ENCODE measurements at places on chromosomes 5 and 9. TPM values are rescaled to one million over a fixed set of nuclear protein-coding genes. Genes with fewer than 3 reads are reported as not detected.
A peak's percentile ranks its signal among the peaks of the same experiment; 100 is the strongest.

CDK5RAP2 gene
- 36.5 TPM for total RNA-seq

PCDHA10 gene
- not detected for total RNA-seq

VCP gene
- 206 TPM for total RNA-seq

NR4A3 gene
- total RNA-seq: not detected

GRCh38 chr9:124696101-124696500, 75.0 kb downstream of the NR6A1 start:
- no peak for DNase-seq

GRCh38 chr5:6861667-6862066, 148.4 kb downstream of the TENT4A start:
- DNase-seq: no peak

DNA sequence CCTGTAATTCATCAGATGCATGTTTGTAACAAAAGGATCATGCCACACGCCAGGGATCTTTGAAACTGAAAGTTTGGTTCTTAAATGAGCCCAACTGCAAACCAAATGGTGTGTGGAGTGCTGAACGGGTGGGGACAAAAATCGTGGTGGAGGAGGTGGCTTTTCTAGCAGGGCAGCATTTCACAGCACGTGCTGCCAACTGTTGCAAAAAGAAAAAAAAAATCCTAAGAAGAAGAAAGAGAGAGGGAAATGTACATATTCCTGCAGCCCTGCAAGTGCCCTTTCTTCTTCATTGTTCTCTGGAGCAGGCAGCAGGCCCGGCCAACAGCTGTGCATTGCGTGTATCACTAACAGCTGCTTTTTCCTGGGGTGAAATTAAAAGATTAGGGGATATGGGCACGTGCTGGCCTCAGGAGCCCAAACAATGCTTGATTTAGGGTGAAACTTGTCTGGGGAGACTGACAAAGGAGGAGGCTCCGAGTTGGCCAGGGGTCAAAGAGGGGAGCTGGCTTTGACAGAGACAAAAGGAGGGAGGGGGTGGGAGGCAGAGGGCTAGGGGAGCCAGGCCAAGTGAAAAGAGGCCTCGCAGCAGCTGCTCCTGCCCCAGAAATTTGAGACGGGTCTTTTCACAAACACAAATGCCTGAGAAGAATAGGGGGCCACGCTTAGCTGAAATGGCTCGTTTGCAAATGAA, 73.0 kb downstream of the GADD45G start:
- DNase-seq: no peak

DNA sequence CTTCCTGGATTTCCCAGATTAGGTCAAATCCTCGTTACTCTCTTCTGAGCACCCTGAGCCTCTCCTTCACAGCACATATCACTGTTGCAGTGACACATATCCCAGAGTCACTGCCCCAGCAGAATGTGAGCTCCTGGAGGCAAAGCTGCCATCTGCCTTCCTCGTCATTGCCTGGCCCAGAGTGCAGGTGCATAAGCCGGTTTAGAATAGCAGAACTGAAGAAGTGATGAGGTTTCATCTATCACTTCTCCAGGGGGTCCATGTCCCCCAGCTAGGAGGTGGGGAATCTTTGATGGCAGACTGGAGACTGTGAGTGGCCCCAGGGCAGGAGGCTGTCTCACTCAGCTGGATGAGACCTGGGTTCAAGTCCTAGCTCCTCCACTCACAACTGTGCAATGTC, 25.8 kb downstream of the NIPAL4 start:
- no peak for DNase-seq

DNA sequence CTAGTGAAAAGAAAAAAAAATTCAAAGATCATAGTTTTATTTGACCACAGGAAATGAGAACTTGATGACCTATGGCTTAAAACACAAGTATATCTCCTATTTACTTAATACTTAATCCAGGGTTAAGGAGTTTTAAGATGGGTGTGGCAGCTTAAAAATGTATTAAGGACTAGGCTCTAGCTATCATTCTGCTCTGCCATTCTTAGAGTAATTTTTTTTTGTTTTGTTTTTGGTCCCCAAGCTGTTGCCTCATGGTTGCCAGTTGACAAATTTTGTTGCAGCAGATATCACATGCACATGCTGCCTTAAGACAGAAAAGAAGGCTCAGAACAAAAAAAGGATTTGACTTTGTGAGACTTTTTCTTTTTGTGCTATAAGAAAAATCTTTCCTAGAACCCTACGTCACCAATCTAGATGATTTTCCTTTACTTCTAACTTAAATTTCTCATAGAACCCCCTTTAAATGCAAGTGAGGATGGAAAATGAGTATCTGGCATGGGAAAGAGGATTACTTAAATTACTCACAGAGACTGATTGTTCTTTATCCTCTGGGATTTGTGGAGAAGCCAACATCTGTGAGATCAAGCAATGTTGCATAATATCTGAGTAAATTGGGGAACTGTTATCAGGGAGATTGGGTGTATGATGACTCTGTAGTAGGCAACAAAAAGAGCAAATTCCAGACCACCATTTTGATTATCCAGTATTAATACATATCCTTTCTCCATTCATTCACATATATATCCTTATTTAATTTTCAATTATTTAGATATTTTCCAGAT, 364.7 kb upstream of the CD180 start:
- no peak for DNase-seq

DNA sequence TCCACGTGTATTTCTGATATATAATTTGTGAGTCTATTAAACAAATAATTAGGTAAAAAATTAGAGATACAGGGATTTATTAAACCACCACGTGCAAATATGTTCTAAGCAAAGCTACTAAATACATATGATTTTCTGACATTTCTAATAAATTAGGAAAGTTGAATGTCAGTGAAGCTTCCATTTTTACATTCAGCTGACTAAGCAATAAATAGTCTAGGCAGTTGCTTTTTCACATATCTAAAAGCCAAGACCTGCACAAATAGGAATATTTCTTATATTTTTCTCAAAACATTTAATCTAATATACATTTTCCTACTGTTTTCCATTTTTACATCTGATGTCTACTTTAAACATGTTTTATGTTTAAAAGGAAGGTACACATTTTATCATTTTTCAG, 322.6 kb upstream of the EFNA5 start:
- no peak for DNase-seq

DNA sequence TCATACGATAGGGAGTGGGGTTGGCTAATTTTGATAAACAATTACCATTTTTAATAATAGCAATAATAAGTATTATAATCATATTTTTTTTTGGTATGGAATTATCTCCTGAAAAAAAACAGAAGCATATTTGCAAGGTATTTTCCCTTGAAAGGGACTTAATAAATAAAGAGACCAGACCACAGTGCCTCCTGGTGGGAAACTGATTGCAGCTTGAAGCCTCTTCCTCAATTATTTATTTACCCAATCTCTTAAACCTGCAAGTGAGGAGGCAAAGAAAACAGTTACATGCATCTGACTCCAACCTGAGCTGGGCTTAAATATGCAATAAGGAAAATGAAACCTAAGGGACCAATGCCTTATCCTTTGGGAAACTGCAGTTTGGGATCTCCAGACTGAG, 388.1 kb upstream of the ACO1 start:
- DNase-seq: no peak

DNA sequence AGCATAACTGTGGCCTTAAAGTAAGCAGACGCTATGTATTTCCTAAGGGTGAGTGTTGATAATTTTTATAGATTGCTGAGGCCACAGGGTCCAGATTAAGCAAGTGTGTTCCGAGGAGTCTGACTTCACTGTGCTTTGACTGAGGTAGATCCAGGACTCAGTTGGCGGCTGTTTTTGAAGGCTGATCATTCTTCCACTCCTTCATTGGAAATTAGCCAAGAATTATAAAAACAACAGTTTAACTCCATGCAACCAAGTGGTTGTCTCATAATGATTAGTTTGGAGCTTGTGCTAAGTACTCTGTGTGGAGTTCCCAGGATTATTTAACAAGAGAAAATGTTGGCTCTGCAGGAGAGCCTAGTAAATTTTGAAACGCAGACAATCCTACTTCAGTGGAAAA, 19.1 kb downstream of the IQGAP2 start:
- no peak for DNase-seq

- DNase-seq: no peak
Measured at GRCh38 chr9:4334410-4334813, 34.5 kb upstream of the GLIS3 start.

GRCh38 chr9:87327575-87328125, 170.0 kb upstream of the DAPK1 start:
- DNase-seq: no peak

GRCh38 chr5:73591102-73591695, 25.7 kb downstream of the UTP15 start:
- peak; percentile 63 for DNase-seq

DNA sequence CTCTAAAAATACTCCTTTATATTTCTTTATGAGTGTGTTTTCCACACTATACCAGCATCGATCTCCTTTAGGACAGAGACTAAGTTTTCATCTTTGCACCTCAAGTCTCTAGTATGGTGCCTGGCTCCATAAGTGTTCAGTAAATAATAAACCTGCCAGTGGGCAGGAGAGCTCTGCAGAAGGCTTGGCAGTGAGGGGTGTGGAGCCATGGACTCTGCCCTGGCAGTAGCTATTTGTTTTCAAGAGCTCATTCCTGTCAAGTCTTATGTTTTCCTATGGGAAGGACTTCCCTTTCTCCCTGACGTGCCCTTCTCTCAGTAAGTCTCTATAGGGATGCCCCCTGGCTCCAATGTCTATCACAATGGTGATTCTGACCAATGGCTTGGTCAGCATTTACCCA, 252.2 kb downstream of the PIK3R1 start:
- no peak for DNase-seq

DNA sequence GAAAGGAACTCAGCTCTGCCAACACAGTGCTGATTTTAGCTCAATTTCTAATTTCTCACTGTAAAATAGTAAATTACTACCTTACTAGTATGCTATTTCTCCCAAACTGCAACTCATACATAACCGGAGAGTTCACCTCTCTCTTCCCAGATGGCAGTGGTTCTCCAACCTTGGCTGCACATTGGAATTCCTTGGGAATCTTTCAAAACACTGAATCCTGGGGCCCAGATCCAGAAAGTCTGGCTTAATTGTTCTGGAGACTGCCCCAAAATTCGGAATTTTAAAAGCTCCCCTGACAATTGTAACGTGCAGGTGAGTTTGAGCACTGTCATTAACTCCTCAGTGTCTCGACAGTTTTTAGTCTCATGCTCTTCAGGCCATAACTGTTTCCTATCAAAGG, 100.3 kb downstream of the SLC1A3 start:
- DNase-seq: no peak

- DNase-seq: no peak
Measured at GRCh38 chr5:23026252-23027170, 173.4 kb upstream of the CDH12 start.

DNA sequence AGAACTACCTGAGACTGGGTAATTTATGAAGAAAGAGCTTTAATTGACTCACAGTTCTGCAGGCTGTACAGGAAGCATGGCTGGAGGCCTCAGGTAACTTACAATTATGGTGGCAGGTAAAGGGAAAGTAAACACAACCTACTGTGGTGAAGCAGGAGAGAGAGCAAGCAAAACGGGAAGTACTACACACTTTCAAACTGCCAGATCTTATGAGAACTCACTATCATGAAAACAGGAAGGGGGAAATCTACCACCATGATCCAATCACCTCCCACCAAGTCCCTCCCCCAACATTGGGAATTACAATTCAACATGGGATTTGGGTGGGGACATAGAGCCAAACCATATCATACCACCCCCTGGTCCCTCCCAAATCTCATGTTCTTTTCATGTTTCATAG, 58.7 kb upstream of the GPR151 start:
- DNase-seq: no peak

- DNase-seq: no peak
Measured at GRCh38 chr5:98905857-98906688, 22.7 kb downstream of the CHD1 start.

DNA sequence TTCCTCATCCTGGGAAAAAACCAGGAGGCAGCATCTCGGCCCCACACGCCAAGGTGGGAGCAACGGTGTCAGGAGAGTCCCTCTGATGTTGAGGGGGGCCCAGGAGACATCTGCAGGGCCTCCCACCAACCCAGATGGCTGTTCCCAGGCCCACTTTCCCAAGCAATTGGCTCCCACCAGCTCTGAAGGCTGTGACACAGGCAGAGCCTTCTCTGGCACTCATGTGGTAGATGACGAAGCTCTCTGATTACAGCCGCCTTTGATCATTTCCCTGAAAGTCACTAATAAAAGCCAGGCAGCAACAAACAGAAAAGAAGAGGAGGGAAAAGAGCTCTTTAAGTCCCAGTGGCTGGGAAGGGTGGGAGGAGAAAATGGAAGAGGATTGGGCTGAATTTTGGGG, 226.5 kb downstream of the CDK5RAP2 start:
- peak; percentile 25 for DNase-seq

- DNase-seq: no peak
Measured at GRCh38 chr9:99340281-99340680, 118.2 kb downstream of the SEC61B start.

Measured in SJSA1 (cell line).